ENCODE measurements at places on chromosomes 4 and X. TPM values are rescaled to one million over a fixed set of nuclear protein-coding genes. Genes with fewer than 3 reads are reported as not detected.

DMP1 gene
- not detected for polyA plus RNA-seq

CSAG3 gene
- polyA plus RNA-seq: not detected

PNCK gene
- 6.3 TPM for polyA plus RNA-seq

- DNase-seq: peak; percentile 30
Observed at GRCh38 chr4:76087007-76087769, 12.7 kb downstream of the ART3 start.

- DNase-seq: no peak
Observed at GRCh38 chr4:70533791-70534190, 15.4 kb downstream of the AMTN start.

- DNase-seq: no peak
Observed at GRCh38 chr4:128521648-128522111, 234.1 kb upstream of the PGRMC2 start.

DNA sequence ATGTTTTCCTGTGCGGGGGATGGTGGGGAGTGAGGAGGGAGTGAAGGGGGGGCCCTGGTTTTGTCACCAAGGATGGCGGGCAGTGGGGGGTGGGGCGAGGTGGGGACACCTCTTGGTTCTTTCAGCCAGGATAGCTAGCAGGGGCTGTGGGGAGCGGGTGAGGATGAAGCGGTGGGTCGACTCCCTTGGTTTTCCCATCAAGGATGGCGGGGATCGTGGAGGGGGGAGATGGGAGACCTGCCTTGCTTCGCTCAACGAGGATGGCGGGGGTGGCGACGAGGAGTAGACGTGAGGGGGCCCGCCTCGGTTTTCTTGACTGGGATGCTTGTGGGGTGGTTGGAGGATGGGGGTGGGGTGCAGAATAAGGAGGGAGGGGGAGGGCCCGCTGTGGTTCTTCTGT, 643 bp downstream of the FHL1 start:
- no peak for DNase-seq

- no peak for DNase-seq
Observed at GRCh38 chr4:61805227-61805626, 605.1 kb downstream of the ADGRL3 start.

DNA sequence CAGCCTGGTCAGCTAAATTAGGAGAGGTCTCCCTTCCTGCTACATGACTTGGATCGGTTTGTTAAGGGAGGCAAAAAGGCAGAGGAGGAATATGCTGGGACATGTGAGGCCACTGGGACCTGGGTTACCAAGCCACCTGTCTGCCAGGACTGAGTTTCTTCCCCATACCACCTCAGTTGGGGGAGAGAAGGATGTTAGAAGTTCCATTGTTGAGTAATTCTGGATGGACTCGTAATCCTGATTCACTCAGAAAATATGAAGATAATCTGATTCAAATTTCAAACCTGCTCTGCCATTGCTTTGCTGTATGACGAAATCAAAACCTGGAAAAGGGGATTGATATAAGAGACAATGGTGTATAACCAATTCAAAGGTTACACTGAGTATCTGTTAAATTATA, 97.4 kb upstream of the S100G start:
- no peak for DNase-seq

GRCh38 chr4:101269682-101270081, 77.6 kb downstream of the PPP3CA start:
- no peak for DNase-seq

GRCh38 chr4:67809502-67809901, 55.3 kb upstream of the GNRHR start:
- DNase-seq: no peak

Measured in left renal pelvis (tissue), 4 donors.